ENCODE measurements at places on chromosomes 1 and 21. TPM values are rescaled to one million over a fixed set of nuclear protein-coding genes. Genes with fewer than 3 reads are reported as not detected.

The OLIG2 gene
- total RNA-seq, result not detected

The NME7 gene
- 36.0 TPM for total RNA-seq

The SELL gene
- 0.27 TPM for total RNA-seq

The AMPD1 gene
- total RNA-seq, result not detected

The ITGB2 gene
- 0.09 TPM for total RNA-seq

The FAAH gene
- total RNA-seq, result 0.65 TPM

The HOOK1 gene
- not detected for total RNA-seq

The SPRR3 gene
- not detected for total RNA-seq

The IGFN1 gene
- total RNA-seq, result 0.74 TPM

The KLHL17 gene
- total RNA-seq, result 5.0 TPM

The FAM229A gene
- total RNA-seq, result 1.6 TPM

The CFAP141 gene
- total RNA-seq, result not detected

The KRTAP13-2 gene
- not detected for total RNA-seq

The KCNA3 gene
- total RNA-seq, result under 0.01 TPM

The MR1 gene
- total RNA-seq, result 21.6 TPM

The CENPL gene
- 6.5 TPM for total RNA-seq

The GNAT2 gene
- 0.18 TPM for total RNA-seq

The SMPDL3B gene
- 0.09 TPM for total RNA-seq

The SPRR2A gene
- not detected for total RNA-seq

The TSPAN2 gene
- total RNA-seq, result 2.5 TPM

The LAMB3 gene
- 5.9 TPM for total RNA-seq

The PRR9 gene
- total RNA-seq, result not detected

The CFHR2 gene
- total RNA-seq, result not detected

The DTL gene
- 47.7 TPM for total RNA-seq

The FUBP1 gene
- total RNA-seq, result 32.4 TPM

The FAF1 gene
- total RNA-seq, result 93.8 TPM

The FCRL5 gene
- total RNA-seq, result not detected

The KCND3 gene
- 0.09 TPM for total RNA-seq

The EFNA3 gene
- total RNA-seq, result not detected

The CCDC24 gene
- 2.6 TPM for total RNA-seq

The OR6N1 gene
- 0.16 TPM for total RNA-seq

The PACC1 gene
- 5.1 TPM for total RNA-seq
